Dermis blood vessel endothelial cell (primary cell): ENCODE measurements at places on chromosomes 1 and 21. TPM values are rescaled to one million over a fixed set of nuclear protein-coding genes. Genes with fewer than 3 reads are reported as not detected.
A peak's percentile ranks its signal among the peaks of the same experiment; 100 is the strongest.

- peak; percentile 96 for DNase-seq
Measured at GRCh38 chr1:55428944-55429931, 214.1 kb upstream of the USP24 start.

GRCh38 chr1:13945856-13946255 is 245.9 kb downstream of the PRDM2 start:
- DNase-seq: no peak

DNA sequence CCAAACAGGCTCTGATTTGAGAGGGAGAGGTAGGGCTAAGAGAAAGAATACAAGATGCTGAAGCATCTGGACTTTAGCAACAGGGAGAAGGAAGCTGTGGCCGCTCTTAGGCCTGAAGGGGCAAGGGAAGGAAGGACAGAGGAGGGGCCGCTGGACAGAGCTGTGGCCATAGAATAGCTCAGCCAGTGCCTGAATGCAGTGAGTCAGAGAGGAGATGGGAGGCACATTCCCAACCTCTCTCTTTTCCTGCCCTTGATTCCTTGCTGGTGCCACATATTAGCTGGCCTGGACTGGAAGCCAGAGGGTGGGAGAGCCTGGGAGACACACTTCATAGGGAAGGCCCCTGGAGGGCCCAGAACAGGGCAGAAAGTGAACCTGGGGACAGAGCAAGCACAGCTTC is 83.4 kb upstream of the POU3F1 start:
- DNase-seq: no peak

- no peak for DNase-seq
Measured at GRCh38 chr1:59509341-59509875, 212.5 kb downstream of the FGGY start.

- DNase-seq: no peak
Measured at GRCh38 chr1:227798078-227798802, 17.2 kb upstream of the PRSS38 start.

GRCh38 chr1:11777658-11778322 is 15.8 kb downstream of the C1orf167 start:
- no peak for DNase-seq

- DNase-seq: no peak
Measured at GRCh38 chr1:217402301-217402700, 228.6 kb downstream of the GPATCH2 start.

GRCh38 chr1:7717748-7718368 is 53.2 kb upstream of the VAMP3 start:
- no peak for DNase-seq

Gene ADAMTS5
- total RNA-seq: 0.33 and 0.34 TPM in 2 replicates

Gene GSTM1
- total RNA-seq: 8.5 TPM in 1 of 2 replicates, not detected in the other

Gene AADACL3
- not detected in 2 replicates for total RNA-seq

Gene ENAH
- 47.0 and 63.1 TPM in 2 replicates for total RNA-seq

Gene PRELP
- not detected in 2 replicates for total RNA-seq

Gene S100A3
- 1.3 and 1.4 TPM in 2 replicates for total RNA-seq

Gene GUCA2A
- not detected in 2 replicates for total RNA-seq

Gene TAL1
- 61.1 and 84.5 TPM in 2 replicates for total RNA-seq
